A549 treated with ZK216348 at 1 μM for 4 hours (cell line): ENCODE measurements at places on chromosomes 2 and 18. TPM values are rescaled to one million over a fixed set of nuclear protein-coding genes. Genes with fewer than 3 reads are reported as not detected.

Gene PRSS56
- total RNA-seq = 0.08 to 0.31 TPM (median 0.20 TPM) in 4 of 5 replicates, not detected in the other

Gene MBOAT2
- 28.5 to 49.8 TPM (median 41.0 TPM) in 5 replicates for total RNA-seq

Gene ASNSD1
- total RNA-seq = 29.1 to 40.7 TPM (median 34.7 TPM) in 5 replicates

Gene UGT1A4
- not detected in 5 replicates for total RNA-seq

Gene TEKT4
- total RNA-seq = not detected in 5 replicates
